ENCODE measurements at places on chromosomes 1 and 21.

- no peak for DNase-seq
Observed at GRCh38 chr1:52814465-52814864, 28.1 kb upstream of the ZYG11A start.

DNA sequence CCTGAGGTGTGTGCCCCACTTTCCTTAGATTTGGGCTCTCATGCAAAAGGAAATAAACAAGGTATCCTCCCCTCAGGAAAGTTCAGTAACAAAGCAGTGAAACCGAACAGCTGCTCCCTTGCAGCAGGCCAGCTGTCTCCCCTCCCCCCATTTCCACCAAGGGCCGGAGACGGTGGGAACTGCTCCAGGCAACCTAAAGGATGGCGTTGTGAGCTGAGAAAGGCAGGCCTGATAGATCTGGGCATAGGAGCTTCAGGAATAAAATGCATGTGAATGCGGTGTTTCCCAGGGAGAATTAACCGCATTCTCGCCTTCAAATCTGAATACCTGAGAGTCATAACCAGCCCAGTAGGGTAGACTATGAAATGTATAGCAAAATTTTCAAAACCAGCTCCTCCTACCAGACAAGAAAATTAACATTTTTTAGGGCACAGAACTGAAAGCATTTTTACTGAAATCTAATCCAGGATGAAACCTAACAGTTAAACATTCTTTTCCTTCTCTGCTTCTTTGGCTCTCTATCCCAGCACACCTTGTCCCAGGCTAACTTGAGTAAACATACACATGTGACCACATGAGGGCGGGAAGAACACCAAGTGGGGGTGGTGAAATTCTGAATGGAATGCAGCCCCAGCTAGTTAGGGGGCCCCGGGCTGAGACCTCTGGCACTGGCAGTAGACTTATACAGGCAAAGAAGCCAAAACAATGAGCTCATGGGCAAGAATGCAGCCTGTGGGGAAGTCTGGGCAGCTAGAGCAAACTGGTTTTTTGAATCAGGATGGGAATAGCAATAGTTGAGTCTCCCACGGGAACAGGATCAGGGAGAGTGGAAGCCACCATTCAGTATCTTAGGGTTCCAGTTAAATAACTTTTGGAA is 11.5 kb downstream of the MCL1 start:
- DNase-seq, result peak; percentile 58

- DNase-seq, result no peak
Observed at GRCh38 chr1:245788269-245788668, 633.5 kb downstream of the KIF26B start.

DNA sequence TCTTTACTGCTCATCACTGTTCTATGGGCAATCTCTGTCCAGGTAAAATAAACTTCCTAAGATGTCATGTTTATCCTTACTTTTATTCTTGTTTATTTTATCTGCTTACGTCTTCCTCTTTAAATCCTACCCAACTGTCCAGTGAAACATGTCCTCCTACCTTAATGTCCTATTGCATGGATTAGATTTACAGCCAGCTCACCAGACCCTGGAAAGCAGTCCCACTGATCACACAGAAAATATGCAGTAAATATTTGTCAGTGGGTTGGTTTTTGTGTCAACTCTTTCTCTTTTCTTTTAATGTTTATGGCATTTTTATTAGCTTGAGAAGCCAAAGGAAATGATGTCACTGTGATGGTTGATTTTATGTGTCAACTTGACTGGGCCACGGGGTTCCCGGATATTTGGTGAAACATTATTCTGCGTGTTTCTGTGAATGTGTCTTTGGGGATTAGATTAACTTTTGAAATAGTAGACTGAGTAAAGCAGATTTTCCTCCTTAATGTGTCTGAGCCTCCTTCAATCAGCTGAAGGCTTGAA is 258.3 kb downstream of the SRGAP2C start:
- no peak for DNase-seq

GRCh38 chr1:55378582-55378981 is 163.4 kb upstream of the USP24 start:
- peak; percentile 73 for DNase-seq

GRCh38 chr1:30716646-30717045 is 6.7 kb downstream of the MATN1 start:
- DNase-seq, result no peak

- DNase-seq, result no peak
Observed at GRCh38 chr1:36884801-36885200, 149.5 kb downstream of the GRIK3 start.
